ENCODE measurements at places on chromosomes 11 and 22. TPM values are rescaled to one million over a fixed set of nuclear protein-coding genes. Genes with fewer than 3 reads are reported as not detected.
A peak's percentile ranks its signal among the peaks of the same experiment; 100 is the strongest.

OR6T1 gene
- not detected for total RNA-seq

BTG4 gene
- not detected for total RNA-seq

F2 gene
- 0.25 TPM for total RNA-seq

PTGDR2 gene
- total RNA-seq = 0.09 TPM

- DNase-seq = no peak
Measured at GRCh38 chr22:39301926-39302325, 17.5 kb downstream of the RPL3 start.

- peak; percentile 43 for DNase-seq
Measured at GRCh38 chr11:118448294-118448693, 12.0 kb downstream of the KMT2A start.

Measured in cardiac muscle cell (in vitro differentiated cells and primary cell).